ENCODE measurements at places on chromosomes 1 and 21. TPM values are rescaled to one million over a fixed set of nuclear protein-coding genes. Genes with fewer than 3 reads are reported as not detected.

Gene UFC1
- total RNA-seq: 139 TPM

Gene KCND3
- total RNA-seq: 0.81 TPM

Gene EPHB2
- 69.4 TPM for total RNA-seq

Gene SPAG17
- total RNA-seq: 14.9 TPM

Gene USH2A
- 0.55 TPM for total RNA-seq

Gene AK2
- total RNA-seq: 115 TPM

Gene CADM3
- 7.1 TPM for total RNA-seq

Gene S100A14
- total RNA-seq: 1.4 TPM

Gene PCAT6
- total RNA-seq: 5.7 TPM

Gene CAMTA1
- 99.0 TPM for total RNA-seq

Gene RUNX1
- 7.3 TPM for total RNA-seq

Gene GPX7
- 26.7 TPM for total RNA-seq

Gene ADGRB2
- 5.5 TPM for total RNA-seq

Gene HIVEP3
- total RNA-seq: 1.6 TPM

Gene PEA15
- 37.6 TPM for total RNA-seq

Gene S100A12
- not detected for total RNA-seq

Gene OR2T33
- total RNA-seq: not detected

Measured in progenitor cell of endocrine pancreas (in vitro differentiated cells).